ENCODE measurements at places on chromosomes 7 and 10.

DNA sequence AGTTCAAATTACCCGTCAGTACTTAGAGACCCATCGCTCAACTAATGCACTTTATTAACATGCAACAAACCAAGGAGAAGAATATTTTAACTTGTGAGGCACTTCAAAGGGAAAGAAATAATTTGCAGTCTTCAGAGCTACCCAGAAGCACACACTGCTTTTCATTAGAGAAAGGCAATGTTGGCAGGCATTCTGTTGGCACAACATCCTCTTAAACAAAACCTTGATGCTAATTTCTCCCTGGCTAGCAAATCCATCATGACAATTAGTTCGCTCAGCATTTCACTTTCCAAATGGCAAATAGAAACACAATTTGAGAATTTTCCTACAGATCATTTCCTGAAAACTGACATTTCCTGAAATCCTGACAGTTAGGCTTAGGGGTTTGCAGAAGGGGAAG, 155.6 kb upstream of the FAM13C start:
- no peak for DNase-seq

GRCh38 chr7:17632384-17632783, 307.9 kb downstream of the SNX13 start:
- DNase-seq, result no peak

DNA sequence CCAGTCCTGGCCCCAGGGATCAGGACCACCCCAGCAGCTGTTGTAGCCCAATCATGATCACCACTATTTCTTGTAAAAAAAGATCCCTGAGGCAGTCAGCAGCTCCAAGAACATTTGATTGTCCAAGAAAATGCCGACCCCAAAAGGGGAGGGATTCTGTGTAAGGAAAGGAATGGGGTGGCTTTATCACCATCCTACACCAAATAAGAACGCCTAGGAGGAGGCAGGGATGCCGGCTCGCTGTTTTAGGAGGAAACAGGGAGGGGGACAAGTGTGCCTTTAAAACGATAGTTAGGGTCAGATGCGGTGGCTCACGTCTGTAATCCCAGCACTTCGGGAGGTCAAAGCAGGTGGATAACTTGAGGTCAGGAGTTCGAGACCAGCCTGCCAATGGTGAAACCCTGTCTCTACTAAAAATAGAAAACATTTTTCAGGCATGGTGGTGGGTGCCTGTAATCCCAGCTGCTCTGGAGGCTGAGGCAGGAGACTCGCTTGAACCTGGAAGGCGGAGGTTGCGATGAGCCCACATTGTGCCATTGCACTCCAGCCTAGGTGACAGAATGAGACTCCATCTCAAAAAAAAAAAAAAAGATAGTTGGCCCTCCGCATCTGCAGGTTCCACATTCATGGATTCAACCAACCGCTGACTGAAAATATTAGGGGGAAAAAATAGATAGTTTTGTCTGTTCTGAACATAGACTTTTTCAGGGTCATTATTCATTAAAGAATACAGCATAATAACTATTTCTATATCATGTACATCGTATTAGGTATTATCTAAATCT, 63.6 kb downstream of the PDIA4 start:
- DNase-seq, result no peak

DNA sequence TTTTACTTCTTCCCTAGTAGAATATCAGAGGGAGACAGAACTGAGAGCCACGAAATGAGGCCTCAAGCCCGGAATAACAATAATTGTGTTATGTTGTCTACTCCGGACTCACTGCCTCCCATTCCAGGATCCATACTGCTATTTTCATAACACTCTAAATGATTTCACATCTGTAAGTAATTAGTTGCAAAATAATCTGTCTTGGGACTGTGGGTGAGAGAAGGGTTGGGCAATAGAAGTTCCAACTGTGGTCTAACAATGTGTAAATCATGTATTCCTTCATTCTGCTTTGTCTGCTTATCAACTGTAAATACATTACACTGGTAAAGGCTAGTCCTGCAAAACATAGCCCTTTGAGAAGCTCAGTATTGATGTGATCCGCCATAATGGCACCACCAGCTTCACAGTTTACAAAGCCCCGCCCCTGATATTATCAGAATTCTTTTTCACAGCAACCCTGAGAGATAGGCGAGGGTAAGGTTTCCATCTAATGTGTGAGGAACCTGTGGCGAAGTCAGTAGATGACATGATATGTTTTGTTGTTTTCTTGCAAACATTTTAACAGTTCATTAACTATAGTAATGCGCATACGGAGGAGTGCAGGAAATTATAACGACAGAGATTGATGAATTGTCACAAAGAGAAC, 265.7 kb upstream of the BMPER start:
- no peak for DNase-seq

- no peak for DNase-seq
Observed at GRCh38 chr7:4017081-4017480, 665.0 kb upstream of the FOXK1 start.

- DNase-seq, result no peak
Observed at GRCh38 chr10:87642486-87642885, 17.2 kb upstream of the PAPSS2 start.

GRCh38 chr10:63123727-63124362, 9.3 kb upstream of the NRBF2 start:
- no peak for DNase-seq

GRCh38 chr7:68122801-68123200, 1126.2 kb downstream of the TYW1 start:
- no peak for DNase-seq

DNA sequence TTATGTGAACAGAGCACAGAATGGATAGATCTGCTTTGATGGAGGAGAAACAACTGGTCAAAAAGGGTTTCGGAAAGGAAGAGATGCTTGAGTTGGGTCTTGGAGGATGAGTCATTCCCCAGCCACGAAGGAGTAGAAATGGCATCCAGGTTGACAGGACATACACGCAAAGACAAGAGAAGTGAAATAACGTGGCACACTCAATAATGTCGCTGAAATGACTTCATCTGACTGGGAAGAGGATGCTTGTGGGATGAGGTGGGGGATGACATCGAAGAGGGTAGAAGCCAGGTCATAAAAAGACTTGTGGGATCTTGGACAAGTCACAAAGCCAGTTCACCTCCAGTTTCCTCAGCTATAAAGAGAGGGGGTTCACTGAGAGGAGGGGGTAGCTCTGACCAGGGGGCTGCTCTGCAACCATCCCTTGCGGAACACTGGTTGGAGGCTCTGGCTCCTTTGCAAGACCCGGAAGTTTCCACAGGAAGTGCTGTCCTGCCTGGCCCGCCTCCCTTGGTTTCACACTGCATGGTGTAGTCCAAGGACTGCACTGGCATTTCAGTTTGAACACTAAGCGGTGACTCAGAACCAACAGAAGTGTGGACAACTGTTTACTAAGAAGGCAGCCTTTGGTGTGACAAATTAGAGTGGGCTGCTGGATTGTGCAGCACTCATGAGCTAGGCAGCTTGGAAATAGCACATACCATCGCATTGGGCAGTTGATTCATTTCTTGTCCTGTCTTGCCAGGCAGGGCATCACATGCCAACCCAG, 189.9 kb upstream of the ADO start:
- DNase-seq, result no peak

- no peak for DNase-seq
Observed at GRCh38 chr10:131480861-131481260, 169.3 kb upstream of the TCERG1L start.

Data from substantia nigra (tissue), 51 donors.